SIG-M5 (cell line): ENCODE measurements at places on chromosomes 2 and 18.

GRCh38 chr2:46985512-46985911 lies 69.9 kb upstream of the MCFD2 start:
- no peak for DNase-seq

DNA sequence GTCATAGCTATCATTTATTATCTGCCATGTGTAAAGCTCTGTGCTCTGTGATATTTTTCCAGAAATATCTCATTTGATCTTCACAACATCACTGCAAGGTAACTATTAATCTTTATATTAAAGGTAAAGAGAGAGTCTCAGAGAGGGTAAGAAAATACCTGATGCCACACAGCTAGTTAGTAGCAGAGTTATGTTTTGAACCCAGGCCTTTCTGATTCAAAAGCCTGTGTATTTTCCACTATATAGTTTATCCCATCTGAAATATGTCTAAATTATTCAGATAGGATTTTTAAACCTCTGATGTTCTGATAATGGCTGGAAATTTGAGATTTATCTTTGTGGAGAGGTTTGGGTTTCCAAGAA lies 10.1 kb downstream of the INPP1 start:
- no peak for DNase-seq

DNA sequence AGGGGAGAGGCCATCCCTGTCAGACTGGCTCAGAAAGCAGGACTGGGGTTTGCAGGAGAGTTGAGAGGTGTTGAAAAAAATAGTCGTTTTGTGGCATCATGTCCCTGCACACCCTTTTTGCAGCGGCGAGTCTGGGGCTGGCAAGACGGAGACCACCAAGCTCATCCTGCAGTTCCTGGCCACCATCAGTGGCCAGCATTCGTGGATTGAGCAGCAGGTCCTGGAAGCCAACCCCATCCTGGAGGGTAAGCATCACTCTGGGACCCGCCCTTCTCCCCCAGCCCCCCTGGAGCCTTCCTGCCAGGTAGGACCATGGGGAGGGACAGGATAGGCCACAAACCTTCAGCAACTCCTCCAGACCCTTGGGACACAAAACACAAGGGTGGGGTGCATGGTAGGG lies 34.2 kb downstream of the MYO7B start:
- no peak for DNase-seq

DNA sequence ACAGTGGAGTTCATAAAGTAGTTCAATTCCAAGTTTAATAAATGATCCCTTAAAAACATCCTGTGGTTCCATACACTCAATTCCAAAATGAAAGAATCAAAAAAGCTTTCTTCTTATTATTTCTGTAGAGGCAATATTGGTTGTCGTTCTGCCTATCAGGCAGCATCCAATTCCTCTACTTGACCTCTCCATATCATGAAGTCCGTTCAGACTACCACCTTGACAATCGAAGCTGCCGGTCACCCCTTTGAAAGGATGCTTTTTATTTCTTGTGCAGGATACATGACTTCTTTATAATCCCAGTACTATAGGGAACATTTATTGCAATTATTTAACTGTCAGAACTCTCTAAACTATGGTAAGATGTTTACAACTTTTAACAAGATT lies 3.3 kb upstream of the KCTD1 start:
- DNase-seq = no peak

- no peak for DNase-seq
Observed at GRCh38 chr18:24491927-24492834, 31.7 kb downstream of the HRH4 start.

DNA sequence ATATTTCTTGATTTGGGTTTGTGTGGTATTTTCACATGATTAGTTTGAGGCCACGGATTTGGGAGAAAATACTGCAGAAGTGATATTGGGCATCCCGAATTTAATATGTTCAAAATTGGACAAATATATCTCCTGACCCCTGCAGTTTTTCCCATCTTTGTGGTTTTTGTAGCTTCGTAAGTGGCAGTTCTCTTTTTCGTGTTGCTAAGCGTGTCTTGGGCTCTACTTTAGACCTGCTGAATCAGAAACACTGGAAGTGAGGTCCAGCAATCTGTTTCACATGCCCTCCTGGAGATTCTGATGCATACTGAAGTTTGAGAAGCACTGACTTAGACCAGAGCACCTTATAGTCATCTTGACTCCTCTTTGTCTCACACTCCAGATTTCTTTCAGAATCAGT lies 98.3 kb downstream of the EPB41L5 start:
- no peak for DNase-seq

DNA sequence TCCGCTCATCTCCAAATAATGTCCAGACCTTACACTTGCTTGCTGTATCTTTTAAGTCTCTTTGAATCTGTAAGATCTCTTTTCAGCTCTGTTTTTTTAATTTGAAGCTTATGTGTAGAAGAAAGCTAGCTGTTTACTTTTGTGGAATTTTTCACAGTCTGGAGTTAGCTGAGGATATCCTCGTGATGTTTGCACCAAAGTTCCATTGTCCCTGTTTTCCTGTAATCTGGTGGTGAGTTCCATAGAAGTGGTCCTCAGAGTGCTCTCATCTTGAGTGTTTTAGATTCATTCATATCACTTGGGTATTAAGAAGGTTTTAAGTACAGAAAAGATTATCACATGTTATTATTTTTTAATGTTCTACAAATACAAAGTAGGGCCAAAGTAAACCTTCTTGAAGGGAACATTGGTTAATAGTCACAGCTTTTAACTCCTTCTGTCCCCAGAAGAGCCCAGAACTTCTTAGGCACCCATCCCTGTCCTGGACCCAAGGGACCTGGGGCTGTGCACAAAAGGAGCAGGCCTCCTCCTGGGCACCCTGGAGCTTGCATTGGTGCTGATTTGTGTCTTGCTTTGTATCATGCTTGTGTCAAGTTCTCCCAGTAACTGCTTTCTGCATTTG lies 15.0 kb downstream of the MLPH start:
- no peak for DNase-seq

GRCh38 chr2:125455110-125455509 lies 1200.8 kb upstream of the GYPC start:
- no peak for DNase-seq

- no peak for DNase-seq
Observed at GRCh38 chr2:235860111-235860510, 308.1 kb downstream of the GBX2 start.

GRCh38 chr18:13461469-13461868 lies 242.9 kb downstream of the LDLRAD4 start:
- no peak for DNase-seq

- no peak for DNase-seq
Observed at GRCh38 chr2:151771599-151772358, 37.5 kb upstream of the NEB start.

GRCh38 chr18:51727780-51728179 lies 530.3 kb upstream of the MEX3C start:
- no peak for DNase-seq

DNA sequence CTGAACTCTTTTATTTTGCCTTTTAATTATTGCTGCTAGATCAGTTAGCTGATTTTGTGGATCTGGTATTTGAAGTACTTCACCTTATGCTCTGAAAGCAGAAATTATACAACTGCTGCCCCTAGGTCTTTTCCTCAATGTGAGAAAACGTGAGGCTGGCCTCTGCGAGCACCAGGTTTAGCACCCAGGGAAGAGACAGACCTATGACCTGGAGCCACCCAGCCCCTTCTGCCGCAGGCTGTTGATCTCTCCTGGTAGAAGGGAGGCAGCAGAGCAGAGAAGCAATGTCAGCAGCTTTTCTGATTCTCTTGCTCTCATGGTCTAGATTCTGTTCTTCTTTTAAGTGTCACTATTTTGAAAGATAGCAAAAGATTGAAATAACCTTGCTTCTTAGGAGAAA lies 19.9 kb downstream of the TRAPPC12 start:
- no peak for DNase-seq

DNA sequence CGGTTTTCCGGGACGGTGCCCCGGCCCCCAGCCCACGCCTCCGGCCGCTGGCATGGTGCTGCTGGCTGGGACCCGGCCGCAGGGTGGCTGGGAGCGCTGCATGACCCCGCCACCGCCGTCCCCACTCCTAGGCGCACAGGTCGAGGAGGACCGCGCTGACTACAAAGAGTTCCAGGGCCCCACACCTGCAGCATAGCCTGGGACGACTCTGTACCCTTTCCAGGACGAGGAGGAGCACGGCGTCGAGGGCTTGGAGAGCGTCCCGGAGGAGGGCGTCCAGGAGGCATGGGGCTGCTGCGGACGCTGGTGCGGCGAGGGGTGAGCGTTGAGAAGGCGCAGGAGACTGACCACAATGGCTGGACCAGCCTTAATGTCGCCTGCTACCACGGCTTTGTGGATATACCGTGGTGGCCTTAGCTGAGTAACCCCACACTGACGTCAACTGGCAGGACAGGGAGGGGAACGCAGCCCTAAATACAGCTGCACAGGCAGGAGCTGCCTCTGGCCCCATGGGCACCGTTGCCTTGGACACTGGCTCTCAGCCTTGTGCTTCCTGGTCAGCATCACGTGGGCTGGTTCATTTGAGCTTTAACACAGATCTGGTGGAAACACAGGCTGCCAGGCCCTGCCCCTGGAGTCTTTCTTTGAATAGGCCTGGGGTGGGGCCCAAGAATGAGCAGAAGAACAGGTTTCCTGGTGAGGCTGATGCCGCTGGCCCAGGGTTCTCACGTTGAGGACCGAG lies 40.9 kb upstream of the TRIM43B start:
- DNase-seq = no peak

- no peak for DNase-seq
Observed at GRCh38 chr2:128403814-128404708, 85.4 kb upstream of the HS6ST1 start.

- no peak for DNase-seq
Observed at GRCh38 chr2:25042321-25043240, 705 bp downstream of the EFR3B start.

GRCh38 chr2:230269715-230270114 lies 44.2 kb downstream of the SP140 start:
- no peak for DNase-seq

- DNase-seq = no peak
Observed at GRCh38 chr2:179669196-179669595, 192.2 kb downstream of the ZNF385B start.

GRCh38 chr2:152874955-152875354 lies 156.5 kb downstream of the ARL6IP6 start:
- DNase-seq = no peak

GRCh38 chr2:58794916-58795315 lies 553.8 kb upstream of the FANCL start:
- DNase-seq = no peak
